Left cardiac atrium (tissue), 4 donors: ENCODE measurements at places on chromosomes 3 and 15. TPM values are rescaled to one million over a fixed set of nuclear protein-coding genes. Genes with fewer than 3 reads are reported as not detected.

DNA sequence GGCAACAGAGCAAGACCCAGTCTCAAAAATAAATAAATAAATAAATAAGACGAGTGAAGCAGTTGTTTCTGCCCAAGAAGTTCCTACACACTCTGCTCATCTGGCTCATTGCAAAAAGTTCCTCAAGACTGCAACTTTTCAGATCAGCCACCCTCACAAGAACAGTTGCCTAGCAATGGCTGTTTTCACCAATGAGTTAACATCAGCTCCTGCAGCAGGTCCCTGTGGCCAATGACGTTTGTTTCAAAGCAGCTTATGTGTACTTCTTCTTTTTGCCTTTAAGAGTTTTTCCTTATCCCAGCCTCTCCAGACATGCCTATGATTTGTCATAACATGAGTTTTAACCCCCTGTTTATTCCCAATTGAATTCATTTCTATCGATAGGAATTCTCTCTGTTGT is 118.4 kb upstream of the SPRED1 start:
- no peak for DNase-seq

DNA sequence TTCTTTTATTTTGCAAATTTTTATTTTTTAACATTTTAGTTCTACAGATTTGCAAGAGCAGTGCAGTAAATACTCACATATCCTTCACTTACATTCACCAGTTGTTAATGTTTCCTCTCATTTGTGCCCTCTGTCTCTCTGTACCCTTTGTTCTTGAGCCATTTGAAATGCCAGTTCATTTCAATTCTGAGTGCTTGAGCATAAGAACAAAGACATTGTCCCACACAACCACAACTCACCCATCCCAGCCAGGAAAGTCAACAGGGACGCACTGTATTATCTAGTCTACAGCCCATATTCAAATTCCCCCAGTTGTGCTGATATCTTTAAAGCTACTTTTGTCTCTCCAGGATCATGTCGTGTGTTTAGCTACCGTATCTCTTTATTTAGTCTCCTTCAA is 141.4 kb upstream of the SLC6A11 start:
- DNase-seq: no peak

GRCh38 chr15:90270502-90271150 is 5.2 kb downstream of the NGRN start:
- no peak for DNase-seq

TRH gene
- not detected for total RNA-seq

- DNase-seq: peak; percentile 22
Measured at GRCh38 chr3:36904641-36905040, 40.2 kb downstream of the TRANK1 start.

- no peak for DNase-seq
Measured at GRCh38 chr3:157122116-157122515, 37.8 kb downstream of the CCNL1 start.
